ENCODE measurements at places on chromosomes 3 and 15.
A peak's percentile ranks its signal among the peaks of the same experiment; 100 is the strongest.

DNA sequence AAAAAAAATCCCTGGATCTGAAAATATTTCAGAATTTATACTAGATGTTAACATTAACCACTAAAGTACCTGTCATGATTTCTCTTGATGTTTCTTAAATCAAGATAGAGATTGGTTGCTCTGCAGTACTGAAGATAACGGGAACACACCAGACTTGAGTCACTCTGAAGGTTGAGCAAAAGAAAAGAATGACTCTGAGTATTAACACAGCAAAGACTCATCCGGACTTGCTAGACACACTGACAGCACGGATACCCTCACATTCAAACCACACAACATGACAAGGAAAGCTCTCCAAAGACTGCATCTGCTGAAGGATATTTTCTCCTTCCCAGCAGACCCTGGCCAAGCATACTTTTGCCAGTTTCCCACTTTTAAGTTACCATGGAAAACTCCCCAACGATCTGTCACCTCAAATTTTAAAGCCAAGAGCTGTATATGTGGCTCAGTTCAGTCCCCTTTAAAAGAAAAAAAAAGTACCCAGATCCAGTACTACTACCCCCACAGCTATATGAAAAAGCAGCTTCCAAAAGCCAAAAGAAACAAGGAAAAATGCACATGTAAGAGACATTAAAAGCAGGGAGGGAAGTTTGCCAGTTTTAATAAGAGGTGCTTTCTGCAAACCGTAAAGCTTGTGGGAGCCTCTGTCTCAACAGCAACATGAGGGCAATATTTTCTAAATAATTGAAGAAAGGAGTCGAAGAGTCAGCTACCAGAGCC, 8.3 kb downstream of the EOGT start:
- DNase-seq, result no peak

GRCh38 chr15:67188551-67189218, 65.8 kb downstream of the AAGAB start:
- peak; percentile 80 for DNase-seq

DNA sequence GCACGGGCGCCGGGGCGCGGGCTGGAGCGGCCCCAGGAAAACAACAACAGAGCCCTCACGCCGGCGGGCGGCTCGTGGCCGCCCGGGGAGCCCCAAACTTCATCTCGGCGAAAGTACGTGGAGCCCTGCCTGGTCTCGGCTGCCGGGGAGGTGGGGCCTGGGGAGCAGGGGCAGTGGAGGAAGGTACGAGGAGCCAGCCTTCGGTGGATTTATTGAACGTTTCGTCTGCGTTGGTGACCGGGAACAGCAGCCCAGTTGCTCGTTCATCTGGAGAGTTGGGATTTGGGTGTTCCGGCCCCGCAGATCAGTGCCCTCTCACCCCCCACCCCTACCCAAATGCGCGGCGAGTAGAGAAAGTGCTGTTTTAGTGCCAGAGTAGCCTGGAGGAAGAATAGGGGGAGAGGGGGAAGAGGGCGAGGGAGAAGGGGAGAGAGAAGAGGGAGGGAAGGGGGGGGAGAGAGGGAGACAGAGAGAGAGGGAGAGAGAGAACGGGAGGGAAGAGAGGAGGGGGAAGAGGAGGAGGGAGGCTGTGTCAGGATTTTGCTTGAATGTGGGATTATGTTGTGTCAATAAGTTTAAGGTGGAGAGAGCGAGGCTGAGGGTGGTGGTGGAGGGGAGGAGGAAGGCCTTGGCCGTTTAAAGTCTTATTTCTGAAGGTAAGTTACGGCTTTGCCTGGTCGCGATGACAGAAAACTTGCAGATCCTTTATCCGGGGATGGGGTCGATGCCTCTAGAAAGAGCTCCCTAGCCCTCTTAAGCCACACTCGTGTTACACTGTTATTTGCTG, 970 bp downstream of the BBX start:
- no peak for DNase-seq

GRCh38 chr3:112519424-112520001, 20.2 kb upstream of the BTLA start:
- peak; percentile 72 for DNase-seq

DNA sequence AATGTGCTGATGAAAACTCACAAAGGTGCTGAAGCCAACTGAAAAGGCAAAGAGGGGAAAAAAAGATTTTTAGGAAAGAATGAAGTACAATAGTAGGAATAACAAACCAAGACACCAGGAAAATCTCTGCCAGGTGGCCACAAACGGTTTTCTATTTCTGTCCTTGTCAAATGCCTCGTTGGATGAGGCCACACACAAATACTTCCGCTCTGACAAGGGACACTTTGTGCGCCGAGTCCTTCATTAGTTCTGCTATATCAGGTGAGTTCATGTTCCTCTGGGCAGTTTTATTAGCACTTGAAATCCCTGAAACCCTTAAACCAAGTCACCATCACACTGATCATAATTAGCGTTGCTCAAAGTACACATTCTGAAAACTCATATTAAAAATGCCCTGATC, 373.1 kb downstream of the VPS13C start:
- DNase-seq, result no peak

- DNase-seq, result peak; percentile 8
Observed at GRCh38 chr3:46380471-46381221, 9.9 kb downstream of the CCR5 start.

DNA sequence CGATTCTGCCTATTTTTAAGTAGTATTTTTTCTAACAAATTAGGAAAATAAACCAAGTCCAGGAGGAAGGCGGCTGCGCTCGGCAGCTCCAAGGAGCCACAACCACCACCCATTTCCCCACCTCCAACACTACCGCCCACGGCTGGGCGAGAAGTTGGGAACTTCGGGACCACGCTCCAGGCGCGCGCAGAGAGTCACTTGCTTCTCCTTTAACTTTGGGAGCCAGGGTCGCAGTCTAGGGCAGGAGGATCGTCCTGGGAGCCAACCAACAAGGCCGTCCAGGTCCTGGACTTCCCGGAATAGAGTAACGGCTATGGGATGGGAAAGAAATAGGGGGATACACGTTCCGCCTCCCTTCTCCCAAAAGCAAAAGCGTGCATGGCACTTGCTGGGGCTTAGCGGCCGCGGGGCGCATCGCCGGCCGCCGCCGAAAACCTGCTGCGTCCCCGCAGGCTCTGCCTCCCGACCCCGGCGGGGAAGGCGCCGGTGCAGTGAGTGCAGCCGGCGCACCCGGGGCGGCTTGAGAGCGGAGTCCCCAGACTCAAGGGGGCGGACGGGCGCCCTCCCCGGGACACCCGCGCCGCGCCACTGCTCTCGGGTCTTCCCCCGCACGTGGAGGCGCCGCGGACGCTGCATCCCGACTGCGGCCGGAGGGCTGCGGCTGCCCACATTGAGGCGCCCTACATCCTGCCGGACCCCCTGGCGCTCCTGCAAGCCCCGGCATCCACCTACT, 699 bp downstream of the MEGF11 start:
- no peak for DNase-seq

DNA sequence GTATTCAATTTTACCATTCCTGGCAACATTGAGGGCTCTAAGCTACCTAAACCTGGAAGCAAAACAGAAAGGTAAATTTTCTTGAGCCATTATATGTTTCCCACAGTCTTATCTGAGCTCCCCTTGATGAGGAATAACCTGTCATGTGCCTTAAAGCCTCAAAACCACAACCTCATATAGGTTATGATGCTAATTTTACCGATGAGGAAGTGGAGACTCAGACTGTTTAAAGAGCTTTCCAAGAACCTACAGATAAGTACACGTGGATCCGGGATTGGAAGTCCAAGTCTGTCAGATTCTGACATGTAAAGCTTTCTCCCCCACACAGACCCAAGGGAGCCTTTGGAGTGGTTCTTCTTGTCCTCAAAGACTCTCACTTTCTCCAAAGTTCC, 140.5 kb downstream of the SEMA6D start:
- no peak for DNase-seq

DNA sequence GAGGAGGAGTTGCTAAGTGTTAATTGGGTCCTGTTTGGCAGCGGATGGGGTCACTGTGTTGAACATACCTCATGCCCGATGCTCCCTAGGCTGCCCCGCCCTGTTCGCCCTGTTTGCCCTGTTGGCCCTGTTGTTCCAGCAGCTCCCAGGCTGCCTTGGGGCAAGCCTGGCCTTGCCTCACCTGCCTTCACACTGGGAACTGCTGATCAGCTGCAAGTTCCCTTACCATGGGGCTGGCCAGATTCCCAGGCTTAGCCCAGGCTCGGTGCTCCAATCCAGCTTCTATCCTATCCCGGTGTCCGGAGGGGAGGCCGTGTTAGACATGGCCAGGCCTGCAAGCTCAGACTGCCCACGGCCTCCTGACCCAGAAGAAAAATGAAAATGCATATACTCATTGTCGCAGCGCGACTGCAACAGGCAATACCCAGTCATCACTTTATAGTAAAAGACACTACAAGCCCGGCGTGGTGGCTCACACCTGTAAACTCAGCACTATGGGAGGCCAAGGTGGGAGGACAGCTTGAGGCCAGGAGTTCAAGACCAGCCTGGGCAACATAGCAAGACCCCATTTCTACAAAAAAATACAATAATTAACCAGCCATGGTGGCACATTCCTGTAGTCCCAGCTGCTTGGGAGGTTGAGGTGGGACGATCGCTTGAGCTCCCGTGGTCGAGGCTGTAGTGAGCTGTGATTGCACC, 42.9 kb upstream of the ZNF710 start:
- no peak for DNase-seq

- DNase-seq, result no peak
Observed at GRCh38 chr3:123148772-123149171, 53.0 kb upstream of the SEC22A start.

DNA sequence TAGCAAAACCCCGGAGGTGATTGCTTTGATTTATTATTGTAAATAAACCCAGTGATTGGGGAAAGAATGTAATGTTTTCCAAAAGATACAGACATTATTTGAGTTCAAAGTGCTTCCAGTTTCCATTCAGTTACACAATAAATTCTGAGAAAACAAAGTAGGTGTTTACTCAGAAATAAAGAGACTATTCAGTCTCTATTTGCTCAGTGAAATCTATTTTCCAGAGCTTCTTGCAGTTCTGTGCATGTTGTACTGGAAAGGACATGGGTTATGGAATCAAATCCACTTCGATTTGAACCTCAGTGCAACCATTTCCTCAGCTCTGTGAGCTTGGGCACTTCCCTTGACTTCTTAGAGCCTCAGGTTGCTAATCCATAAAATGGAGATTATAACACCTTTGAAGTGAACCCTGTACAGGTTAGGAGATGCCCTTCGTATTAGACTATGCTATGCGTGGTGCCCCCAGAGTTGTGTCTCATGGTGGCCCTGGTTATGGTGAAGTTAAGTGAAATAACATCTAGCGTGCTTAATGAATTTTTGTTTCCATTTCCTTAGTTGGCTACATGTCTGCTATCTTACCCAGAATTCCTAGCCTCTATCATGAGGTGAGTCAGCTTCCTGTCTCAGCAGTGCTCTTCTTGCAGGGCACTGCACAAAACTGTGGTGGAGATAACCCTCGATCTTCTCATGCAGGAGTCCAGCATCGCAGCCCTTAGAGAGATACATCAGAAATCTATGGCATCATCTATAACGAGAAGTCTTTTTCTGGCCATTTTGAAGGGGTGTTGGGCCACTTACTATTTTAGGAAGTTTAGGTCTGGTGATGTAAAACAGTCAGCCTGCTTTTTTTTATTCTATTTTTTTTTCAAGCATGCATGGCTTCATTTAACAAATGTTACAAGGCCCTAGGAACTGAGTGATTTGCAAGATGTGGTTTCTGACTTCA, 97.7 kb downstream of the RPL39L start:
- no peak for DNase-seq

GRCh38 chr15:67156834-67157233, 91.4 kb downstream of the SMAD3 start:
- DNase-seq, result no peak

- DNase-seq, result no peak
Observed at GRCh38 chr15:64856429-64857145, 14.9 kb downstream of the PLEKHO2 start.

GRCh38 chr15:34679291-34679690, 75.5 kb downstream of the GJD2 start:
- DNase-seq, result no peak

DNA sequence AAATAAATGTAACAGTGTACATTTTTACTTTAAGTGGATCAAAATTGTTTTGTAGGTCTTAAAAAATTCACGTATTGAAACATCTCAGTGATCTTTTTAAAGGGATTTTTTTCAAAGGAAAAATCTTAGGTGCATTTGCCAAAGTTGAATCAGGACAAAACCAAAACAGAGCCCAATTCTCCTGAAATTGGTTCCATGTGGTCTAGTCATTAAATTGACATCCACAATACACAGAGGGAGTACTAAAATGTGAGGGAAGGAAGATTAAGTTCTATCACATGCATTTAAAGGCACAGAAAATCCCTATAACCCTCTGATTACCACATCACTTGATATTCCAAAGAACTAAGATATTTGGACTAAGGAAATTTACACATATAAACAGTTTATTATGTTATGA, 39.3 kb upstream of the HDC start:
- no peak for DNase-seq

GRCh38 chr3:119351581-119351980, 57.4 kb downstream of the ARHGAP31 start:
- DNase-seq, result no peak

DNA sequence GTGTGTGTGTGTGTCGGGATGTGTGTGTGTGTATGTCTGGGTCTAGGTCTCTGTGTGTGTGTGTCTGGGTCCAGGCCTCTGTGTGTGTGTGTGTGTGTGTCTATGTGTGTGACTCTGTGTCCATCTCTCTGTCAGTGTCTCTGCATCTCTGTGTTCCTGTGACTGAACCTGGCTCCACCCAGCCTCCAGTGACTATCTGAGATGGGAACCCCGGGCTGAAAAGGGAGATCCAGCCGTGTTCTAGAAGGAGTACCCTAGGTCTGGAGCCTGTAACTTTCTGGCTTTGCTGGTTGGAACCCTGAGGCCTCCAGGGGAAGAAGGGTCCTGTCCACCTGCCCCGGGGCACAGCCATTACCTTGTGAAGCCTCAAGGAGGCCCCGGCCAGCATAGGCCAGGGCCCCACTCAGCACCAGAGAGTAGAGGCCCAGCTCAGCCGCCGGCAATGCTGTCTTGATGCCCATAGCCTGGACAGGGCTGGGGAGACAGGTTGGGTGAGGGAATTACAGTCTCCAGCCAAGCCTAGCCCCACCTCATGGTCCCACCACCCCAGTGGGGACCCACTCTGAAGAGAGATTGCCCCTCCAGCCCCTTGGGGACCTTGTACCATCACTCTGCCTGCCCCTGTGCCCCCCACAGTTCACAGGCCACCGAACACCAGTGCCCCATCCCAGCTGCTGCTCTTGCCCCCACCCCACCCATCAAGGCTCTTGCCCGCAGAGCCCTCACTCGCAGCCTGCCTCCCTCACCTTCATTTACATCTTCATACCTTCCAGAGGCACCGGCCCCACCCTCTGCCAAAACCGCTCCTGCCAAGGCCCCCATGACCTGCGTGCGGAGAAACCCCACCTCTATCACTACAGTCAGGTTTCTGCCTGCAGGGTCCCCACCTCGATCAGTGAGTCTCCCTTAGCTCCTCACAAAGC, 2.0 kb downstream of the HHATL start:
- no peak for DNase-seq

All from astrocyte of the cerebellum (primary cell).